ENCODE measurements at places on chromosomes 2 and 18.

DNA sequence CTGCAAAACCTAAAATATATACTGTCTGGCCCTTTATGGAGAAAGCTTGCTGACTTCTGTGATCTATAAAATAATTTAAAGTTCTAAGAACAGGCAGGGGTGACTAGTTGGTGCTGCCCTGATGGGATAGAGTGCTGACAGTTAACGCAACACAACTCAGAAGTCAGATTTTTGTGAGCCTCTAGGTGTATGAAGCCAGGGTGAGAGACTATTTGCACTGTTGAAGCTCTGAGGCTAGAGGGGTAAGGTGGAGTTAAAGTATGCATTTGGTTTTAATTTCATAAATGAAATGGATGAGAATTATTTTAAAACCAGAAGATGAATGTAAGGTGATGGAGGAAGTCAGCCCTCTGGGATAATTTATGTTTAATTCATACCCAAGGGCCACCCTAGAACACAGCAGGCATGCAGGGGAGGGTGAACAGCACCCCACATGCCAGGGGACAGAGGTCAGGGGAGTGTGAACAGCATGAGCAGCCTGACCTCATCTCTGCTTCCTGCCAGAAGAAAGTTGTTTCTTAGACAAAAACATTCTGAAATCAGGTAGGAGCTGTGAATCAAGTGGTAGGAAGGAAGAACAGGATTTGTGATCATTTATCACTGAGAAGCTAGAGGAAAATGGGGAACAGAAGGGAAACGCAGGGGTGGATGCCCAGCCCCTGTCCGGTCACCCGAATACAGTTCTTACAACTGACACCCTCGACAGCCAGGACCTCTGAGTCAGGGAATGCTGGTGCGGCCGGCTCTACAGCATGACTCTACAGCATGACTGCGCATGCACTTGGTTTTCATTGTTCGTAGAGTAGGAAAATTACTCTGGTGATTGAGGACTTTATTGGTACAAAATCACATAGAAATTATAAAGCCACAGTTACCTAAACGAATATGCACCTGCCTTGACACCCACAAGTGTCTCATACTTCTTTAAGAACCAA is 93.1 kb downstream of the MBP start:
- no peak for DNase-seq

DNA sequence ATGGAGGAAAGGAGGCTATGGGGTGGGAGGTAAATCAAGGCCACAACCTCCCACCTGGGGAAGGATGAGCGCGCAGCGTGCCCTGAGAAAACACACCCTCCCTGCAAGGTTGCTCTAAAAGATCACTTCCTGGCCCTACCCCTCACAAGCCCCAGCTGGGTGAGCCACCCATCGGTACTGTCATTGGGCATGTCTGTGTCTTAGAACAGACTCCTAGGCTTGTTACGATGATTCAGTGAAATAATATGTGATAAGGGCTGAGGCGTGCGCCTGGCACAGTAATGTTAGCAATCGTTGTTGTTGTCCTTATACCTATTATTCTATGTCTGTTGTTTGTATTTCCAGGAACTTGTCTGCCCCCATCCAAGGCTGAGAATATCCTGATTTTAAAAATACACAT is 175.1 kb downstream of the ZFP36L2 start:
- no peak for DNase-seq

GRCh38 chr2:181036848-181037603 is 56.6 kb downstream of the UBE2E3 start:
- no peak for DNase-seq

DNA sequence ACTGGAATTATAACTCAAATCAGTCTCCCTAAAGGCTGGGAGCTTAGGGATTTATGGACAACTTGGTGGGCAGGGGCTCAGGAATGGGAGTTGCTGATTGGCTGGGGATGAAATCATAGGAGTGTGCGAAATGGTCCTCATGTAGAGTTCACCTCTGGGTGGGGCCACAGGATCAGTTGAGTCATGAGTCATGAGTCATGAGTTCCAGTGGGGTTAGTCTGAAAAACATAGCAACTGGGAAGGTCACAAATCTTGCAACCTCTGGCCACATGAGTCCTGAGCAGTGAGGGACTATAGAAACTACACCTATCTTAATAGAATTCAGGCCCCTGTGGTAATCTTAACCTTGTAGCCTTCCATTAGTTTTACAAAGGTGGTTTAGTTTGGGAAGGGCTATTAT is 383.3 kb downstream of the RBM43 start:
- no peak for DNase-seq

DNA sequence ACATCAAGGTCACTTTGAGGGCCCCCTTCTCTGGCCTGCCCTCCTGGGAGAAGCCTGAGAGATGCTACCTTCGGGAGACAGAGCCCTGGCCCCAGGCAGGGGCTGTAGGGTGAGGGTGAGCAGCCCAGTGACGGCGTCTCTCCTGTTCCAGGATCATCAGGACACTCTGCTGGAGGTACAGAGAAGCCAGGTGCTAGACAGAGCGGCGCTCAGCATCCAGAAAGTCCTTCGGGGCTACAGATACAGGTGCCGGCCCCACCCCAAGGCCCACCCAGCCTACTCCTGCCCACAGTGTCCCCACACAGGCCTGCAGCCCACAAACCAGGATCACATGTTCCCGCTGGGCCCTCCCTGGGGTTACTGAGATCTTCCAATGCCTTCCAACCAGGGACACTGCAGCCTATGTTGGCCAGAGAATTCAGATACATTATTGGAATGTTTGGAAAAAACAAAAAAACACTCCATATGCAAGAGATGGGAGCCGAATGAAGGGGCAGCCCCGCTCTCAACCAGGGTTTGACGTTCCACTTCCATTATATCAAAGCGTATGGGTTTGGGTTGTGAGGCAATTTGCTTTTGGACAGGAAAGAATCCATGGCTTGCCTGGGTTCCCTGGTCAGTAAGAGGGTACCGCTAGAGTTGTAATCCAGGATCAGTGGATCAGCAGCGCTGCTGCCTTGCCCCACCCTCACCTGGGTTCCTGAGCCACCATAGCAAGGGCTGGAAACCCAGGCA is 49.5 kb upstream of the GPR17 start:
- DNase-seq = no peak

DNA sequence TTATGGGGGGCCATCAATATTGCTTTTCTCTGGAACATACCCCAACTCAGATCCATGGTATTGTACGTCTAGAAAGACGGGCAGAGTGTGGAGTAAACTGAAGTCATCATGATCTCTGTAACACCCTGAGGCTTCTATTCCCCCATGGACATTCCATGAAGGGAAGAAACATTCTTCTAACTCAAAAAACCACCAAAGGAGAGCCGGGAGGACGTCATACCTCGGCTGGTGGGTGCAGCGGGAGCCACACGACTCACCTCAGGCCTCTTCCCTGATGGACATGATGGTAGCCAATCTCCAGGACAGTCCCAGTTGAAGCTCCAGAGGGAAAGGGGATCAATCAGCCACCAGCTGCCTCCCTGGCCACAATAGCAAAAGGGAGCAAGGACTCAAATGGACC is 127.3 kb downstream of the MREG start:
- DNase-seq = no peak

DNA sequence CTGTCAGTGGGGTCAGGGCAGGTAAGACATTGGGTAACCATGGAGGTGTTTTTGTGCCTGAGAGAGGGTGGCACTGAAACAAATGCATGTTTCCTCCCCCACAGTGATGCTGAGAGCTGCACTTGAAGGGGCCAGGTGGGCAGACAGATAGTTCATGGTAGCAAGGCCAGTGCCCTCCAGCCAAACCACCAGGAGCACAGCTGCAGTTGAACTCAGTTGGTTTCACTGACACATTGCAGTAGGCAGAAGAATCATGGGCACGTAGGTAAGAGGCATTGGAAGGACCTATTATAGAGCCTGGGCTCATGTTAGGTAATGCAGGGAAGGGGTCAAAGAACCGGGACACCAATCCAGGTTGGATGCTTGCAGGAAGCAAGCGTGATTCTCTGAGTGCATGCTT is 93.2 kb upstream of the ARL4C start:
- no peak for DNase-seq

GRCh38 chr2:186590350-186590758 is 498 bp downstream of the ITGAV start:
- peak; percentile 80 for DNase-seq

DNA sequence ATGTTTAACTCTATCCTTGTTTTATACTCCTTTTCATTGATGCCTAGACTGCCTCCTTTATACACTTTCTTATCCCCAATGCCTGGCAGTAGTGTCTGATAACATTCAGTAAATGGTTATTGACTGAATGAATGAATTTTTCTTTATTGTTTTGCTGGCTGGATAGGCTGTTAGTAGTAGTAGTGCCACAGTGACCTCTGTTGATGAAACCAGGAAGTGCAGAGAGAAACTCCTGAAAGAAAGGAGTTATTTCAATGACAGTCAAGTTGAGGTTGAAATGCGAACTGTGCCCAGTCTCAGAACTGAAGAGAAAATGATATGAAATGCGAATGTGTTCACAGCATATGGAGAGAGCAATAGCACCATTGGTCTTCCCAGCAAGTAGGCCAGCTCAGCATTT is 26.8 kb upstream of the SLC9A2 start:
- DNase-seq = peak; percentile 32

DNA sequence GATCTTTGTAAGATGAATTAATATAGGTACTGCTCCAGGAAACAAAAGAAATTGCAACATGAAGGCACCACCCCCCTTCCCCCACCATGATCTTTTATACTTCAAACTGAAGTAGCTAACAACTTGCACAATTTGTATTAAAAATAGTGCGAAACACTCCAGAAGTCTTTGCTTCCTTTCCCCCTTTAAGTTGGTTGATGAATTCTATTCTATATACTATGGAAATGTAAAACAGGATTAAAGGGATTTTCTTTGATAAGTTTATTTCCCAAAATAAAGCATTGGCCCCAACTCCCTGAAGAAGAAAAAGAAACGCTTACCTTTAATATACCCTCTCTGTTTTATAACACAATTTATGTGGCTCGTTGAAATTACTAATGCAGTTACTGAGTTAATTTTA is 227.1 kb downstream of the ARHGAP15 start:
- no peak for DNase-seq

DNA sequence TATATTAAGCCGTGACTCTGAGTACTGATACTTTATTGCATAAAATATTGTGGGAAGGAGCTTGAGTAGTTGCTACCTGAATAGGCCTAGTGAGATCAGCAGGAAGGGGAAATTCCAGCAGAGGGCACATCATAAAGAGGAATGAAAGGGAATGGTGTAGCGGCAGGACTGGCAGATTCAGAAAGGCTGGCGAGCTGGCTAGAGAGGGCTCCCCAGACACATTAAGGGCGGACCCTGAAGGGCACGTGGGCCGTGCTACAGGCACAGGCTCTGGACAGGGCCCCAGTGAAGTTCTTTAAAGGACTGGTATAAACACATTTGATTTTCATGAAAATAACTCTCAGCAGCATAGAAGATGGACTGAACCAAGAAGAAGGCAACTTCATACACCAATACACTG is 43.0 kb downstream of the PTPN2 start:
- no peak for DNase-seq

DNA sequence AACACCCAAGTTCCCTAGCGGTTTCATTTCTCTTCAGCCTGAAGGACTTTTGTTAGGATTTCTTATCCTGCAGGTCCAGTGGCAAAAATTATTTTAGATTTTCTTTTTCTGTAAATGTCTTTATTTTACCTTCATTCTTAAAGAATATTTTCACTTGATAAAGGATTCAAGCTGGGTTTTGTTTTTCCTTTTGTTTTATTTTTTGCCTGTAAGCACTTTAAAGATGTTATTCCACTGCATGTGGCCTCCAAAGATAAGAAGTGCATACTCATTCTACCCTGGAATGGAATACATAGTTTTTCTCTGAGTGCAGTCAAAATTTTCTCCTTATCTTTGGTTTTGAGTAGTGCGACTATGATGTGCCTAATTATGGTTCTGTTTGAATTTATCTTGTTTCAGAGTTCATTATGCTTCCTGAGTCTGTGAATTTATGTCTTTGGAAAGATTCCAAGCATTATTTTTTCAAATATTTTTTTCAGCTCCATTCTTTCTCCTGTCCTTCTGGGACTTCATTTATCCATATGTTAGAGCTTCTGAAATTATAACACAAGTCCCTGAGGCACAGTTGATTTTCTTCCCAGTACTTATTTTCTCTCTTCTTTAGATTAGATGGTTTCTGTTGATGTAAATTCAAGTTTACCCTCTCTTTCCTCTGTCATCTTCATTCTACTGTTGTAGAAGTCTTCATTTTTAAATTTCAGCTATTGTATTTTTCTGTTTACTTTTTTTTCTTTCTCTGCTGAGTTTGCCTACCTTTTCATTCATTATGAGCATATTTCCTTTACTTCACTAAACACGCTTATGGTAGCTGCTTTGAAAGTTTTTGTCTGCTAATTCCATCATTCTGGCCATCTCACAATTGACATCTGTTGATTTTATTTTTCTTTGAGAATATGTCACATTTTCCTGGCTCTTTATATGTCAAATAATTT is 69.6 kb downstream of the MAPRE2 start:
- DNase-seq = no peak

DNA sequence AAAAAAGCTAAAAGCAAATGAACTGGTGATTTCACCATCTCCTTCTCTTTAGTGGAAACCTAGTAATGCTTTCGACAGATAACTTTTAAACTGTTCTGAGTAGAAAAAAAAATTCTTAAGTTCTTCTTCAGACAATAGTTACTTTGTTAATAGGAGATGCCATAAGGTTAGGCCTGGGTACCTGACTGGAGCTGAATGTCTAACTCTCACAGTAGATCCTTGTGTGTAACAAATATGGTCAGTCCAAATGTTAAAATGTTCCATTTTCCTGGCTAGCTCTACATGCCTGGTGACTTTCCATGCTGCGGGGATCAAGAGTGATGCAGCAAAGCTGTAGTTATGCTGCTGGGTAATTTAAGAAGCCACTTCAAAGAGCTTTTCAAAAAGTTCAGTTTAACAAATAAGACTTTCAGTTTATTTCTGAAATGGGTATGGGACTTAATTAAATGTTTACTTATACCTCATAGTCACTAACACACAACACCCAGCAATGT is 264.0 kb upstream of the SESTD1 start:
- no peak for DNase-seq

GRCh38 chr2:38898256-38898655 is 8.6 kb downstream of the ARHGEF33 start:
- no peak for DNase-seq

DNA sequence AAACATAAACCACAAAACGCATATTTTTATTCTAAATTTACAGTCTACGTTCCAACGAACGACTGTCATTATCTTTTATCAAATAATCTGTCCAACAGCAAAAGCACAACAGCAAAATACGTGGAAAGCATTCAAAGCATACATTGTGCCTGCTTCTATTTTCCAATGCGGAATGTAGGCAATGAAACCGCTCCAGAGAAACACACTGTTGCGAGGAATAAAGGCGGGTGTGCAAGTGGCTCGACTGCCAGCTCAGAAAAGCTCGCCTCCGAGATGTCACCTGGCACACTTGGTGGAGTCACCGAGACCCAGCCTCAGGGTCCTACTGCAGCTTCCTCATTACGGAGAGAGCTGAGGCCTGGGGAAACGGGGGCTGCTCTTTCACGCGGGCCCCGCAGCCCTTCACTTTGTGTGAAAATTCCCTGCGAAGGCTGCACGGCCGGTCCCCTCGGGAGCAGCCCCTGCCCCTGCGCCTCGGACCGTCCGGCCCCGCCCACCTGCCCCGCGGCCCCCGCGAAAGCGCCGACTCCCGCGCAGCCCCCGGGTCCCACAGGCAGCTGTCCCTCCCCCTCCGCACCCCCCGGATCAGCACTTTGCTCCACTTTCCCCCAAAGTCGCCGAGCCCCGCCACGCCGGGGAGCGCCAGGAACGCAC is 752 bp downstream of the MGAT4A start:
- peak; percentile 87 for DNase-seq
